CD4-positive, alpha-beta T cell treated with Interleukin-1 beta for 1 hour (primary cell): ENCODE measurements at places on chromosomes 2 and 18.

GRCh38 chr2:55869637-55870325, 53.8 kb downstream of the EFEMP1 start:
- DNase-seq = no peak

- no peak for DNase-seq
These were observed 17.5 kb downstream of the ACAA2 start for GRCh38 chr18:49795612-49796552.

DNA sequence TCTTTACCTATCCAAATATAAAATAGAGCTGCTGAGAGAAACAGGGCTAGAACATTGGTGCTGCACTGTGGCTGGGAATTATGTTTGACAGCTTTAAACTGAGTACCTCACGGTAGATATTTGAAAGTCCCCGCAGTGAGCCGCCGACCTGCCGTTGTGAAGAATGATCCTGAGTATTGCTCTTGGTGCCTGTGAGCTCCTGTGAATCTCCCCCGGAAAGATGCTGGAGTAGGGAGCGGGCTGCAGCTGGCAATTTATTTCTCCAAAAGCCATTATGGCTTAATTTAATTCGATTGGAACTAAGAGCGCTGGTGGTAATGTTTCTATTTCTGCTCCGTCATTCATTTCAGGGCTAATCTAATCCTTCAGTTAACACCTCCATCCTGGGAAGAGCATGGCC, 129.4 kb upstream of the TPO start:
- no peak for DNase-seq

GRCh38 chr2:44362207-44363015, 664 bp downstream of the CAMKMT start:
- peak; percentile 1 for DNase-seq

DNA sequence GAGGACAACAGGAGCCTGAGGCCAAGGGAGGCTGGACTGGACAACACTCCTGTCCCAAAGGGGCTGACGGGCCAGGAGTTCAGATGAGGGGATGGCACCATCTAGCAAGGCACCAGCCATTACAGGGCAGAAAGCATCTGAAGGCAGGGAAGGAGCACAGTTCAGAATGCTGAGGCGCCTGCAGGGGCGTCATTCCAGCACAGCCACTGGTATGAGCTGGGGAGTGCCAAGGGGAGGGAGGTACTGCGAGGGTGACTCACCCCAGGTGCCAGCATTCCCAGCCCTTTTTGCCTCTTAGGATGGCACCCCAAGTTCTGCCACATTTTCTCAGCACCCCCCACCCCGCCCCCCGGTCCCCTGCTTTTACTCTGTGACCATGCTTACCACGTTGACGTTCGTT, 129.8 kb upstream of the EPAS1 start:
- no peak for DNase-seq

GRCh38 chr2:26340831-26341230, 5.1 kb upstream of the SELENOI start:
- no peak for DNase-seq

GRCh38 chr2:137049518-137049917, 284.2 kb downstream of the THSD7B start:
- DNase-seq = no peak

GRCh38 chr2:239959059-239959971, 65.8 kb downstream of the NDUFA10 start:
- DNase-seq = no peak

DNA sequence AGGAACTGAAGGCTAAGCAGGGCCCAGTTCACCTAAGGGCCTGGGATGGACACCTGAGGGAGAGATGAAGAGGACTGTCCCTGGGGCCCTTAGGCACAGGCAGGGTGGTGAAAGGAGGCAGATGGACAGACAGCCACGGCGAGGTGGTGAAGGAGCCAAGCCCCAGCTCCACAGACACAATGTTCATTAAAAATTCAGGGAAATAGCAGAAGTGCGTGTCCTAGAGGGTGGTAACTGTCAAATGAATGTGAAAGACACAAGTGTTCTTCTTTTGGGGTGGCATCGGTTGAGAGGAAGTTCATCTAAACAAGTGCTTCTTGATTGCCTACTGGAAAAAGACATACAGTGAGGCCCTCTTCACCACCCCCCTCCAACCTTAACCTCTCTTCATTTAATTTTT, 76.2 kb upstream of the SIX2 start:
- no peak for DNase-seq

GRCh38 chr2:217398860-217399259, 539.0 kb upstream of the TNP1 start:
- DNase-seq = no peak

- no peak for DNase-seq
These were observed 6.4 kb downstream of the TNS1 start for GRCh38 chr2:217996361-217996760.

DNA sequence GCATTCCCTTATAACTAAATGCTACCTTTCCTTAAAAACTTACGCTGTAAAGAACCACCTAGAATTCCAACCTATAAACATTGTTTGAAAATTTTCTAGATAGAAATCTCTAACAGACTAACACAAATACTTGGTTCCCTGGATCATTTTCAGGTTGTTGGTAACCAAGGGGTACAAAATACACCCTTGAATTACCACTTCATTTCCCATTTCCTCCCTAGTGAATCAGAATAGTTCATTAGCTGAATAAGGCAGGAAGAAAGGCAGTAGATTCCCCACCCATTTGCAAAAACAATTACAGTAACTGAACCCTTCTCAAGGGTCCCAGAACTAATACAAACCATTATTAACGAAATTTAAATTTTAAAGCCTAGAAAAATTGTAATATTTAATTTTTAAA, 5.5 kb downstream of the MEX3C start:
- no peak for DNase-seq

DNA sequence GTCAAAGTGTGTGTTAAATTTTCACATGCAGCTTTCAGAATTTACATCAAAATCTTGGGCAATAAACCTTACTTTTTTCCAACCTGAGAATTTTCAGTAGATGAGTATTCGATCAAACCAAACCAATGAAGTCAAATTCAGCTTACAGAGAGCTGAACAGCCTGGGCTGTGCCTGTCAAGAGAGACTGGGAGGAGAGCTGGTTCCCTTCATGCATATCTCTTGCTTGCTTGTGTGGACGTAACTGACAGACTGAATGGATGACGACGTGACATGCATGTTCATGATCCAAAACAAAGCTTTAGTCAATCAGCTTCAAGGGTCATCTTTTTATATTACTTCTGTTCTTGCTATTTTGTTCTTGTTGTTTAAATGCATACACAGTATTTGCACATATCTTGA, 145.2 kb downstream of the GALNT3 start:
- no peak for DNase-seq

DNA sequence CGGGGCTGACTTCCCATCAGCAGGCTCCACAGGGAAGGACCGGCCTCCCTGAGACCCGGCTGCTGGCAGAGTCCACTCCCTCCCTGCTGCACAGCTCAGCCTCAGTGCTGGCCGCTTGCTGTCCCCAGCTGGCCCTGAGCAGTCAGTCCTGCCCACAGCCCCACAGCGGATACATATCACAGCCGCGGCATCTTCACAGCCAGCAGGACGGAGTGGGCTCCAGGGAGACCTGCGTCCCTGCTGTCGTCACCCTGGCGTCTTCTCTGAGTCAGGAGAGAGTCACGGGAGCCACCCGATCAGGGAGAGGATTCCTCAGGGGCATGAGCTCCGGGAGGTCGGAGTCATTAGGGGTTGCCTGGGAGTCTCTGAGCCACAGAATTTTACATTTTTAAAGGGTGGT, 13.1 kb upstream of the SNTG2 start:
- DNase-seq = no peak

GRCh38 chr18:70649683-70650082, 360.8 kb downstream of the SOCS6 start:
- DNase-seq = no peak

DNA sequence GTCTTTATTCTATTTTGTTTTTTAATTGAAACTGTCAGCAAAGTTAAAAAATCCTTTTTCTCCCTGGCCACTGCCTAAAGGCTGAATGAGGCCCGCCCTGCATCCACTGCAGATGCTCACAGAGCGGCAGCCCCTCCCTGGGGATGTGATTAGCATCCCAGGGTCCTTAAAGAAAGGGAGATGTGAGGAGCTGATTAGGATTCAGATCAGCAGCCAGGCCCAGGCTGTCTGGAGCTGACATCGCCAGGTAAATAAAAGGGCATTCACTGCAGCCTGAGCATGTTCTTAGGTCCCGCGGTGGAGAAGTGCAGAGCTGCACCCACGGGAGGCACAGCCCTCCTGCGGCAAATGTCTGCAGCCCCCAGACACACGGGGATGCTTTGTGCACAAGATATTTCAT, 83.8 kb downstream of the LONRF2 start:
- no peak for DNase-seq

GRCh38 chr2:74958274-74959105, at the start of gene POLE4:
POLE4 (plus strand) TSS chr2:74958643; CDS start chr2:74958680, 37 bp downstream.
- peak; percentile 94 for DNase-seq

- DNase-seq = no peak
These were observed 79.2 kb upstream of the CDH2 start for GRCh38 chr18:28256166-28256565.

- DNase-seq = no peak
These were observed 195.5 kb downstream of the ANKRD30B start for GRCh38 chr18:14943486-14943885.

- no peak for DNase-seq
These were observed 3.0 kb upstream of the OTX1 start for GRCh38 chr2:63047321-63048279.
